CD8-positive, alpha-beta memory T cell (primary cell): ENCODE measurements at places on chromosomes 6 and 20. TPM values are rescaled to one million over a fixed set of nuclear protein-coding genes. Genes with fewer than 3 reads are reported as not detected.
A peak's percentile ranks its signal among the peaks of the same experiment; 100 is the strongest.

DNA sequence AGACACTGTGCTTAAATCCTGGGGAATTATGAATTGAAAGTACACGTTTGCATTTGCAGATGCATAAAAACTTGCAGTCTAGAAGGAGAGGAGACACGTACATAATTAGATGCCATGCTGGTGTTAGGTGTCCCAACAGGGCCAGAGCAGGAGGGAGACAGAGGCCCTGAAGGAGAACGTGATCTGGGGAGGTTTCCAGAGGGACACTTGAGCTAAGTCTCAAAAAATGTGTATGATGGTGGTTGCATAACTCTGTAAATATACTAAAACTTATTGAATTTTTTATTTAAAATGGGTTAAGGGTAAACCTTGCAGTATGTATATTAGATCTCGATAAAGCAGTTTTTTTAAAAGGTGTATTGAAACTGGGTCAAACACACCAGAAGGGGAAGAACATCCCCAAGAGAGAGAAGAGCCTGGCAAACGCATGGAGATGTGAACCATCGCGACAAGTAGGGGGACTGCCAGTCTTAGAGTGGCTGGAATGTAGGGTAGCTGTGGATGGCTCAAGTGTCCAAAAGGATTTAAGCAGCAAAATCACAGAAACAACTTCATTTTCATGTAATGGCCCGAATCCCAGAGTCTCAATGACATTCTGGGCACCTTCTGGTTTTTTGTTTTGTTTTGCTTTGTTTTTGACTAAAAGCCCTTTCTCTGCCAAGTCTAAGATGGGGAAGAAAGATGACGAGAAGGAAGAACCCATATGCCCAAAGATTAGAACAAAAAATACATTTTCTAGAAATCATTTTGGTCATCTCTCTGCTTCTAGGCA, 15.3 kb downstream of the TRAF3IP2 start:
- no peak for DNase-seq

- no peak for DNase-seq
These were observed 149.5 kb downstream of the RNF144B start for GRCh38 chr6:18536591-18537055.

- no peak for DNase-seq
These were observed 175.6 kb upstream of the PDE7B start for GRCh38 chr6:135675862-135676261.

GRCh38 chr6:151082079-151082478, 157.7 kb upstream of the AKAP12 start:
- no peak for DNase-seq

JPH2 gene
- total RNA-seq: not detected

DNA sequence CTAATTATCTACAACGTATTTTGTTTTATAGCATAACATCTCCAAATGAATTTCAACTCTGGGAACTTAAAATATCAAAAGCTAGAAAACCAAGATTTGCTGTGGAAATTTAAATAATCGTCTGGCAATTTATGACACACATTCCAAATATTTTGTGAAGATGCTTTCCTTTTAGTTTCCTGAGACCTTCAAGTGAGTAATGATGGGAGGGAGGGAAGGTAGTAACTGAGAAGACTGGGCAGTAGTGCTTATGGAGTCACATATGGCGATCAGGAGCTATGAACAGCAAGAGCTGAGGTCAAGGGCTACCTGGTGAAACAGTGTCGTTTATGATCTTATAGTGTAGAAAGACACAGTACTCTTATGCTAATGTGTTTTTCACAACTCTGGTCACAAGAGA, 178.2 kb upstream of the THEMIS start:
- no peak for DNase-seq

OOEP gene
- total RNA-seq: 0.47 TPM

DNA sequence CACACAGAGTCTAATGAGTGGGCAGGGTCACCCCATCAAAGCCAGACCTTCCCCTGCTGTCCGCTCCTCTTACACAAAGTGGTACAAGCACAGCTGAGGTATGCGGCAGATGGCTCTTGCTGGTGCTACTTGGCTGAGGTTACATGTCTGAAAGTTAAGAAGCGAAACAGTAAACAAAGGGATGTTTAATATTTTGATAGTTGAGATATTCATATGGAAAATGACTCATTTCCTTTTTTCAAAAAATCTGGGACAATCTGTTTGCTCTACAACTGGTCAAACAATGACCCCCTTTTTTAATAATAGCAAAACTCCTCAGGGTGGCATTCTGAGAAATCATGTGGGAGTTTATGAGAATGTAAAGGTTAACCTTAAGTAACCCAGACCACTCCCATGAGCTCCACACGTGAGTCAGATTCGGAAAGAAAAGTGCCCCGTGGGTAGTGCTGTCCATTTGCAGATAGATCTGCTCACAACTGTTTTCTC, 245.3 kb downstream of the TBXT start:
- DNase-seq: no peak

SIRPB2 gene
- total RNA-seq: not detected

DNA sequence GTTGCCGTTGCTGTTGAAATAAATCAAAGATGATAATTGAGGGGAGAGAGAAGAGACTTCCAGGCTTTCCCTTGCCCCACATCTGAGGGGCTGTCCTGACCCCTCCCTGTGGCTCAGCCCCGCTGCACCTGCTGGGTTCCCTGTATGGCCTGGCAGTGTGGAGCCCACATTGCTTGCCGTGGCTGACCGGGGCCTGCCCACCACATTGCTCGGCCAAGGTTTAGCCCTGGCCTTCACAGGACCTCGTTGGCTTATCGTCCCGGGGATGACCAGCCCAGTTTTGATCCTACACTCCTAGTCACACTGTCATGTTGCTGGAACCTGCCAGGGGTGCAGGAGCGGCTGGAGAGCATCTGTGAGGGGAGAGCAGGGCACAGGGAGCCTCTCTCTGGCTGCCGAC, 102.4 kb downstream of the CDH4 start:
- no peak for DNase-seq

GRCh38 chr6:113565306-113565705, 291.8 kb upstream of the MARCKS start:
- no peak for DNase-seq

- no peak for DNase-seq
These were observed 159.6 kb upstream of the PMEPA1 start for GRCh38 chr20:57869291-57869950.

- DNase-seq: no peak
These were observed 71.7 kb upstream of the SMLR1 start for GRCh38 chr6:130755368-130756034.

RAET1L gene
- total RNA-seq: not detected

SLC22A7 gene
- total RNA-seq: not detected

- no peak for DNase-seq
These were observed 13.3 kb downstream of the ATXN1 start for GRCh38 chr6:16748025-16748319.

- DNase-seq: no peak
These were observed 53.1 kb upstream of the ENTPD6 start for GRCh38 chr20:25142435-25142834.

FAM83C gene
- not detected for total RNA-seq

GRCh38 chr20:18589941-18590674, 2.3 kb downstream of the DTD1 start:
- no peak for DNase-seq

GRCh38 chr20:3208786-3209256, 477 bp upstream of the ITPA start:
- DNase-seq: no peak

DNA sequence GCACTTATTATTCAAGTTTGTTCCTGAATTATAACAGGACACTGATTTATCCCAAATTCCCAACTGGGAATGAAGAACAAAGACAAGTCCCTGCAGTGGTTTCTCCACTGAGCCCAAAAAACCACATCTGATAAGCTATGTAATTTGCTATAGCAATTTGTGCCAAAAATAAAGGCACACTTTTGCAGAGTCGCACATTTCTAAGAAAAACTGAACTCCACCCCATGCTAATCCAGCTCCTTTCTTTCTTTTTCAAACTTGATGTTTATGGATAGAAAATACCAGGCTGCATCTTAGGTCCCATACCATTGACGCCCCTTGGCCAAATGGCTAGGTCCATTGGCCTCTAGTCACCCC, 170.2 kb upstream of the CITED2 start:
- DNase-seq: no peak

GRCh38 chr6:149565527-149566409, at the start of gene GINM1:
Gene GINM1 (plus strand): TSS chr6:149566375. CDS start chr6:149566415, 40 bp downstream.
- peak; percentile 90 for DNase-seq

DNA sequence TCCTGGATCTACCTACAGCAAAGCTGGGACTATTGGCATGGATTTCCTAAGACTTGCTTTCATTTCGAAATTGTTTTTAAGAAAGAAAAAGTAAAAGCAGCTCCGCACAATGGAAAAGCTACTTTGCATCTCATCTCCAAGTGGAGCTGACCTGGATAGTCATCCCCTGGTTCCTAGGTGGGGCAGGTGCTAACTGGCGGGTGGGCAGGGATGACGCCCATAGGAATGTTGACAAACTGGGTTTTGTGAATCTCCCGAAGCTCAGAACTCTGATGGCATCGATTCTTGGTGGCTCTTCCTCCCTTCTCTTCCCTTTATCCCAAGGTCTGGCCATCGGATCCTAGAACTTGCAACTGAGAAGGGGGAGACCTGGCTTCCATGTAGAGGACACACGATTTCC, 12.4 kb upstream of the EZR start:
- DNase-seq: no peak

DNA sequence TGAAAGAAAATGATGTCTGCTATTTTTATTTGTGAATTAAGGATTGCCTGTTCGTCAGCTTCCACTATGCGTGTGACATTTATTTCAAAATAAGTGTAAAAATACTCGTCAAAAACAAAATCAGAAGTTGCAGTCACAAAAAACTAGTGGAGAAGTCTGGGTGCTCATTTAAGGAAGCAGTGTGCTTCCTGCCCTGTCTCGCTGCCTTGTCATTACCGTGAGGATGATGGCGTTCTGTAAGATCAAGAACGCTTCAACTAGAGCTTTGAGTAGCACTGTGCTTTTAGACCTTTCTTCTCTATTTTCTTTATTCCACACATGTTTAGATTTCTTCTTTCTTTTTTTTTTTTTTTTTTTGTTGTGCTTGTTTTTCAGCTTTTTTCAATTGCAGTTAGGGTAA, 186.9 kb downstream of the TBC1D7 start:
- DNase-seq: no peak

RNF39 gene
- total RNA-seq: not detected

GRCh38 chr6:118649918-118650581, 1.3 kb downstream of the CEP85L start:
- DNase-seq: no peak

DNA sequence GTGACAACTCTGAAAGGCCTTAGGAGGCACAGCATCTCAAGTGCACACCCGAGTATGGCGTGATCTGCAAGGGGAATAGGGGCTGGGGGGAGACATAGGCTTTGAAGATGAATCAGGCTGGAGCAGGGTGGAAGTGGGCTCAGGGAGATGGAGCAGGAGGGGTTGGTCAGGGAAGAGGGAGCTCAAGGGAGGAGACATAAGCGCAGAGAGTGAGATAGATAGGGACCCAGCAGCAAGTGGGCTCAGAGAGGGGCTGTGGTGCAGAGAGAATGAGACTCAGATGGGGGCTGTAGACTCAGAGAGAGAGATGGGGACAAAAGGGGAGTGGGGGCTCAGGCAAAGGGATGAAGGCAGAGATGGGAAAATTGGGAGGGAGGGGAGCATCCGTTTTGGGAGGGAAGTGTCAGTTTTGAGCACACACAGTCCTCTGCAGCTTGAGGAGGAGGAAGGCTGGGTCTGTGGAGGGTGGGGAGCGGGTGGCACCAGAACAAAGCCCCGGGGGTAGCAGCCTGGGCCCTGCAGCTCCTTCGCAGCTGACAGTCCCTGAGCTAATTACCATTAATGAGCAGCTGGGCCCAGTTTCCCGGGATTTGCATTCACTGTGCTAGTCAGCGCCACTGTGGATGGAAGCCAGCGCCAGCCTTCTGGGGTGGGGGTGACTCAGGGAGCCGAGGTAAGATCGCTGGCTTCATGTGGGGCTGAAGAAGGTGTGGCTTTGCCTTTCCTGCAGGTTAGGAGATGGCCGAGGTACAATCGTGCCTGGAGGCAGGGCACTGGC, 18.7 kb downstream of the SRXN1 start:
- no peak for DNase-seq

DNA sequence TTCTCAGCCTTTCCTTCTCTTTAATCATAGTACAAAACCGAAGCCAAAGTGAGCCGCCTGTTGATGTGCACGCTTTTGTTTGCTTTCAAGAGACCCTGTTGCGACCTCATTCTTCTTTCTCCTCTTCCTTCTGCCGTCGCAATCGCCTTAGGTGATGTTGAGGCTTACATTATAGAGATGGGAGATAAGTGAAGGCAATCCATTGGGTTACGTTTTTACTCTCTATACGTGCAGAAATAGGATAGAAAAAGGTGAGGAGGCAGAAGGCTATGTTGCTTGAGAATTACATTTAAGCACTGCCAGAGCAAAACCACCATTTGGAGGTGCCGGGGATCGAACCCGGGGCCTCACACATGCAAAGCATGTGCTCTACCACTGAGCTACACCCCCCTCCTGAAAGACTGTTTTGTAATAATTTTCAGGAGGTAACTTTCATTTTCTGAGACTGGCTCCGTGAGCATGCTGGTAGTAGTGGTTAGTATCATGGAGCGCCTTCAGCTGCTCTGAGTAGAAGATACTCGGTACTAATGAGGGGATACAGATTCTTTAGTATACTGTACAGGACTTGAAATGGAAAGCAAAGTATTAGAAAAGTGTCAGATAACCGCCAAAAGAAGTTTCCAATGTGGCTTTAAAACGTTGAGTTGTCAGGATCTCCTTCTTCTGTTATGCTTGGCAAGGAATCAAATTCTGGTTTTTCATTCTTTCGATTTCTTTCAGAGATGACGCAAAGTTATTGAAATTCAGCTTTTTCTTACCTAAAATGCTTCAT, 165.6 kb downstream of the TRIM27 start:
- no peak for DNase-seq

DNA sequence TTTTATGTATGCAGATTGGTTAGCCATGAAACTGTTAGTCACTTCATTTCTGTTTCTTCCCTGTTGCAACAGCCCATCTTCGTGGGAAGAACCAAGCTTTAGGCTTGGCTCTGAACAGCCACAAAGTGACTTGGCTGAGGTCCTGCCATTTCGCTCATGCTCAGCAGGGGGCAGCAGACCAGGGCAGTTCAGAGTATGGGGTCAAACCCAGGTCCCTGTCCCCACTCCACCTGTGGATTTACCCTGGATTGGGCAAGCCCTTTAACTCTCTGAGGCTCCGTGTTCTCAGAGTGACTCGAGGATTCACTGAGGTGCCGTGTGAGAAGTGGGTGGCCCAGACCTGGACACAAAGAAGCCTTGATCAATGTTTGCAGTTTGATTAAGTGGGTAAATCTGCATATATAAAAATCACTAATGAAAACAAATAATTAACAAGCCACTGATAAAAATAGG, 19.8 kb upstream of the MAP1LC3A start:
- peak; percentile 69 for DNase-seq

- DNase-seq: no peak
These were observed 9.1 kb downstream of the PTGIS start for GRCh38 chr20:49558826-49559225.
